RWPE2 (cell line): ENCODE measurements at places on chromosomes 7 and 10.

GRCh38 chr10:79401015-79401921 lies 44.2 kb downstream of the ZCCHC24 start:
- no peak for DNase-seq

DNA sequence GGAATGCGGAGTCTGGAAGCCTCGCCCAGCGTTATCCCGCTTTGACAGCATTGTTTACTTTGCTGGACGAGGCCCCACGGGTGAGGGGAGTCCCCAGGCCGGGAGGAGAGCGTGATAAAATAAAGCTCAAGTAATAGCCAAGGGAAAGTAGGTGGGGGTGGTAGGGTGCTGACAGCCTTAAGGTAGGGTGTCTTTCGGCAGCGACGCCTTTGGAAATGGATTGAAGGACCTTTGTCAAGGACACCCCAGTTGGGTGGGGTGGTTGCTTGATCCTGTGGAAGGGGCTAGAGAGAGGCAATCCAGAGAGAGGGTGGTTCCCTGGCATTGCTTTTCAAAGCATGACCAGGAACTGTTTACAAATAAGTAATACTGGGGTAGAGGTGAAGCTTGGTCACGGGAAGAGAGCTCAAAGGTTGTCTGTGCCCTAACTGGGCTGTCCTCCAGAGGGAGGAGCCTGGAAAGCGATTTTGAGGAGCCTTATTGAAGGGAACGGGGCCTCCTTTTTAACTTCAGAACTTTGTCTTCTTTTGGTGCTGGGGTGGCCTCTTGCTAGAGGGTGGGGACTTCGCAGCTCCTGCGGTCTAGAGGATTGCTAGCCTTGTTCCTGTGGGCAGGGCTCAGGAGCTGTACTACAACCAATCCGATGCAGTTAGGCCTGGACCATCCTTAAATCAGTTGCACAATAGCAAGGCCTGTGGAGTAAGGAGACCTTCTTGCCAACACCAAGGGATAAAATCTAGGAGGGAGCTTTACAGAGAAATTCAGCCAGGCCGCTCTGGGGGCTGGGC lies 1.3 kb downstream of the EIF4EBP2 start:
- DNase-seq: peak; percentile 78

DNA sequence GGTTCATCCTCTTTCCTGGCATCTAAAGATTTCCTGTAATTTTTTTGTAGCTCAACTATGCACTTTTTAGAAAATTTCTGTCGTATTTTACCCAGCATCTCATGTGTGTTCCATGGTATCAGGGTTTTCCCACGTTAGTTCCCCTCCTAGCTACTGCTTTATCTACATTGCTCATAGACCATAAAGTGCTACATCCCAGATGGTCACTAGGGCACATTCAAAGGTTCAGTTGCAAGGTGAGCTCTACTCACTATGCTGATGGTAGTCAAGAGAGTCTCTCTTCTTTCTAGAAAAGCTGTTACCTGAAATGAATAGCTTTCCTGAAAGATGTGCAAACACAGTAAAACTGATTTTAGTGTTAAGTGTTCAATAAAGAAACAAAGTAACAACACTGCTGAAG lies 33.5 kb downstream of the RELN start:
- no peak for DNase-seq

DNA sequence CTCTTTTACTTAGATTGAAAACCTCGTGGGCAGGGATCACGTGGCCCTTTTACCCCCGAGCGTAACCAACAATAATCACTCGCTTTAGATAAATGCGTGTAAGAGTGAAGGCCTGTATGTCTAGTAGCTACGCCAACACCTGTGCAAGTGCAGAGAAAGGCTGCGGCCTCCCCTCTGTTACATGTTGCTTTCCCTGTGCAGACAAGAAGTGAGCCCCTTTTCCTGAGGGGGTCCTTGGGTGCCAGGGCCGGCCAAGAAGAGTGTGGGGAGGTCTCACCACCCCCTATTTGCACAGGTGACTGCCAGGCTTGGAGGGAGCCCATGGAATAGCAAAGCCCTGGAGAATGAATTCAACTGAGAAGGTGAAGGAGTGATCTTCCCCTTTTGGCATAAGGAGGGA lies 35.6 kb upstream of the CNPY1 start:
- peak; percentile 15 for DNase-seq

- DNase-seq: no peak
Observed at GRCh38 chr7:156610601-156611000, 30.0 kb upstream of the RNF32 start.
